Liver (tissue), 10 donors: ENCODE measurements at places on chromosomes 12 and 14.

DNA sequence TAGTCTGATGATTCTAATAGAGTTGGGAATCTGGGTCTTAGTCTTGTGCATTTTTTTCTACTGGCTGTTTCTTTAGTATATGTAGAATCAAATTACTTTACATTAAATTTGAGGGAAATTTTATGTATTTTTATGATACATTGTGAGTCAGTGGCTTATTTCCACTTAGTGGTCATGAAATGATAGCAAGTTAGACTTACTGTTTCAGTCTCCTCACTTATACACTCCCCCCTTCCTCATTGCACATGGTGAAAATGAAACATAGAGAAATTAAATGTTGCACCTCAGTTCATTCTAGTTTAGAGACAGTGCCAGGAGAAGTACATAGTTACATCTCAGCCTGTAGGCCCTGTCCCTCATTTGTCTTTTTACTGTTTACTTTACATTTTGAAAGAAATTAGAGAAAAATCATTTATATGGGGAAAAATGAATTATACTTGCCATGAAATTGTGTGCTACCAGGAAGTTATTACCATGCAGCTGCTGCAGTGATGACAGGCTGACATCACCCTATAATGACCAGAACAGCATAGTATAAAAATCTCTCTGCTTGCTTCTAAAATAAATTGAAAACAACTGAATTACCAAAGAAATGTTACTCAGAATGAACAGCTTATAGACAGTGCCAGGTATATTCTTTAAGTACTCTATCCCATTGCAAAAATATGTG is 113.2 kb downstream of the TRMT5 start:
- DNase-seq = no peak

DNA sequence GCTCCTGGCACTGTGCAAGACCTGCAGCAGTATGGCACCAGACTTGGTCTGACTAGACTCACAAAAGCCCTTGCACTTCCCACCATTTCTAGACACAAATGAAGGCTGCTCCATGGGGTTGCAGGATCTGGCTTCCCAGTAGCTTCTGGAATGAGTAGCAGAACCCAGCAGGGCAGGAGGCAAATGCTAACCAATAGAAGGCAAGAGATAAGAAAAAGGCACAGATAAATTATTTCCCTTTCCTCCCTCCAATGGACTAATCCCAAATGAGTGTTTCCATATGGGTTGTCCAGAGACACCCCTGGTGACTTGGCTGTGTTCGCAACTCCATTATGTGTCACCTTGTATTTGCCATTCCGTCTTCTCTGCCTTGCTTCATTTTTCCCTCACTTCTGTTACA is 49.7 kb downstream of the KIF21A start:
- DNase-seq = no peak

- DNase-seq = no peak
Observed at GRCh38 chr14:61811882-61812346, 49.7 kb downstream of the SNAPC1 start.

DNA sequence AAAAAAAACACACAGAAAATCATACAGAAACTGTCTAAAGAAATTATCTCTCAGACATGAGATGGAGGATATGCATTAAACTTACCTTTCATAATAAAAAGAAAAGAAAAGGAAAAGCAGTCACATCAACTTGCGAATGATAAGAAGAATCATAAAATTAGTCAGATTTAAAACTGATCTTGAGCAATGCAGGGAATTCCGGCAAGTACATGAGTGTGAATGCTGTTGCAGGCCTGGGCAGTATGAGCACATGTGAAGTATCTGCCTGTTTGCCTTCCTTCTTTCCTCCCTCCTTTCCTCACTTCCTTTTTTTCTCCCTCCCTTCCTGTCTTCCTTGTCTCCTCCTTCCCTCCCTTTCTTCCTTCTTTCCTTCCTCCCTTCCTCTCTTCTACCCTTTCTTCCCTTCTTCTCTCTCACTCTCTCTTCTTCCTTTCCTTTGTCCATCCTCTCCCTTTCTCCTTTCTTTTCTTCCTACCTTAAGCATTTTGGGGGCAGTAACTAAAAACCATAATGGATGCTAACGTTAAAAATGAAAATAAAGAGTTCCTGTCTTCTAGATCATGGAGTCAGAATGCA is 38.5 kb upstream of the SLC6A15 start:
- no peak for DNase-seq

DNA sequence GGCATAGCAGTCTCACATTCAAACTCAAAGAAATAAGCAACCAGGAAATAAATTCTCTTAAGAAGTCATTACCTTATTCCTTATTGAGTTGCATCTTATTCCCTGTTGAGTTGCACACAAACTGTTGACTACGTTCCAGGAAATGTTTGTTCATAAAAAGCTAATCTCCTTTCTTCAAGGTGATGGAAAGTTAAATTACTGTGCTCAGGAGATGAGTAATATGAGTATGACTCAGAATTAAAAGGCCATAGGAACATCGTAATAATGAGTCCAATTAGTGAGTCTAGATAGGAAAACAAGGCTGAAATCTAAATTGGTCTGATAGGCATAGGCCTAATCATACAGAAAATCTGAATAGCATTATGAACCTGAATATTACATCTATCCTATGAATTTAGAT is 203.1 kb downstream of the SLC2A13 start:
- DNase-seq = no peak

DNA sequence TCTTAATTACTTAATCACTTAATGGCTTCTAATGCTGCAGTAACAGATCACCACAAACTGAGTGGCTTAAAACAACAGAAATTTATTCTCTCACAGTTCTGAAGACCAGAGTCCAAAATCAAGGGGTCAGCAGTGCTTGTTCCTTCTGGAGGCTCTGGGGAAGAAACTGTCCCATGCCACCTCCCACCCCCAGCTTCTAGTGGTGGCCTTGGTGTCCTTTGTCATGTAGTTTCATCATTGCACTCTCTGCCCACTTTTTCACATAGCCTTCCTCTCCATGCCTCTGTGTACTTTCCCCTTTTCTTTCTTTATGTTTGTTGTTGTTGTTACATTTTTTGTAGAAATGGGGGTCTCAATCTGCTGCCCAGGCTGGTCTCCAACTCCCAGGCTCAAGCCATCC is 16.1 kb upstream of the UBC start:
- DNase-seq = no peak

DNA sequence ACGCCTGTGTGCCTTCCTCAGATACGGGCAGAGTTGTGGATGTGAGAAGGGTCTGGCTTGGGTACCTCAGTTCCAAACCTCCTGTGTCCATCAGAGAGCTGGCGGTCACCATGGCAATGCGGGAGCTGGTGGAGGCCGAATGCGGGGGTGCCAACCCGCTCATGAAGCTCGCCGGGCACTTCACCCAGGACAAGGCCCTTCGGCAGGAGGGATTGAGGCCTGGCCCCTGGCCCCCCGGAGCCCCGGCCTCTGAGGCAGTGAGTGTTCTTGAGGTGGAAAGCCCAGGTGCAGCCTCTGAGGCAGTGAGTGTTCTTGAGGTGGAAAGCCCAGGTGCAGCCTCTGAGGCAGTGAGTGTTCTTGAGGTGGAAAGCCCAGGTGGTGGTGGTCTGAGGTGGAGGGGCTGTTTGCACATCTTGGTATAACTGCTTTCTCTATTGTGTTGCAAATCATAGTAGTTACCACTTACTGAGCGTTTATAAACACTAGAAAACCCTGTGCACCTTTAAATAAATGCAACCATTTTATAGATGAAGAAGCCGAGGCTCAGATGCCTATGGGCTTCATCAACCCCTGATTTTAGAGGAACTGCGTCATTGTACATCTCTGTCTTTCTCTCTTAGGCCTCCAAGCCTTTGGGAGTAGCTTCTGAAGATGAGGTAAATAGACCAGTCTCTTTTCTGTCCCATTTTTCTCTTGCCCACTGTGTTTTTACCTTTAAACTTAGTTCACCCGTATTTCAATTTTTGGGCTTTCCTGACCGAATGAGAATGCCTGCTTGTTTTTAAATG is 976 bp downstream of the PEX5 start:
- DNase-seq = no peak

- no peak for DNase-seq
Observed at GRCh38 chr14:54901380-54902142, 1.1 kb downstream of the GCH1 start.

DNA sequence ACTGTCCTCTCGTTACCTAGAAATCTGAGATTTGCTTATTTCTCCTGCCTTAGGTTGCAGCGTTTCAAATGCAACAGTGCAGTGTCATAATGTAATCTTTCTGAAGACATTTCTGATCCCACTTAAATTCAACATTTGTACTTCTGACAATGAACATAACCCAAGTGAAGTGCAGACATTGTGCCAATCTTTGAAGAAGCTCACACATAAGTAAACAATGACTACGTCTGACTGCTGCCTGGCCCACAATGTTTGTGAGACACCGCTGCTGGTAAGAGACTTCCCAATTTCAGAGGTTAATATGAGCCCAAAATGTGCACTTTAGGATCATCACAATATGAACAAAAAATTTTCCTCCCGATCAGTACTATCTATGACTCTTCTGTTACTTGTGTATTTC is 84.6 kb upstream of the BCL2L14 start:
- no peak for DNase-seq

DNA sequence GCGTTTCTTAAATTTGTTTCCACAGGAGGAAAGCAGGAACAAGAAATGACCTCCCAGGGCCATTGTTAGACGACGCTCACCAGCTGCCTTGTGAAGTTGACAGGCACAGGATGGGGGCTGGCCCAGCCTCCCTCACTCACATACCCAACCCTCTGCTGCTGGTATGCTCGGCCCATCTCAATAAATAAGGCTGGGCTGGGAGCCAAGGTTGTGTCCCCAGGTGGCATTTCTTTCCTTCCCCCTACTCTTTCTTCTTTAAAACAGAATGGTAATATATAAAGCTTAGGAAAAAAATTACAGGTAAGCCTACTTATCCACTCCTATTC is 93.0 kb downstream of the ACTN1 start:
- no peak for DNase-seq

DNA sequence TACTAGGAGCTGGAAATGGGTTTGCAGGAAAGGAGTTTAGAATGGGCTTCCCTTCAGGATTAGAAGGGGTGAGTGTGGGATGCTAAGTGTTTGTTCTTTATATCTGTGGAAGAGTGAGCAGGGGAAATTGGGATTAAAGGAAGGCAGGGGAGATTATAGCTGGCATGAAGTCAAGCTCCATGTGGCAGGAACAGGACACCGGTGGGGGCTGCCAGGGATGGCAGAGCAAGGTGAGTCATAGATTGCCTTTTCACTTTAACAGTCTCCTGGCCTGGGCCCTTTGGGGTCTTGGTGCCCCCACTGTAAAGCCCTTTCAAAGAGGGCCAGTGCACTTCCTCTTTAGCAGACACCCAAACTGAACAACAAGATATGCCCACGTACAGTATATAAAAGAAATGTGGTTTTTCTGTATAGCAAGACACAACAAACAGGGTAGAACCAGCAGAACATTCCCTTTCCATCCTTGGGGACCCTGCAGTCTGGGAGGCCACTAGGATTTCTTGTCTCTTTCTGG is 23.1 kb upstream of the FBXO21 start:
- DNase-seq = no peak
